ENCODE measurements at places on chromosomes 4 and X.

- no peak for DNase-seq
These were observed 119.0 kb downstream of the TET2 start for GRCh38 chr4:105265689-105266088.

GRCh38 chr4:102501447-102501696, 213 bp downstream of the NFKB1 start:
- no peak for DNase-seq

DNA sequence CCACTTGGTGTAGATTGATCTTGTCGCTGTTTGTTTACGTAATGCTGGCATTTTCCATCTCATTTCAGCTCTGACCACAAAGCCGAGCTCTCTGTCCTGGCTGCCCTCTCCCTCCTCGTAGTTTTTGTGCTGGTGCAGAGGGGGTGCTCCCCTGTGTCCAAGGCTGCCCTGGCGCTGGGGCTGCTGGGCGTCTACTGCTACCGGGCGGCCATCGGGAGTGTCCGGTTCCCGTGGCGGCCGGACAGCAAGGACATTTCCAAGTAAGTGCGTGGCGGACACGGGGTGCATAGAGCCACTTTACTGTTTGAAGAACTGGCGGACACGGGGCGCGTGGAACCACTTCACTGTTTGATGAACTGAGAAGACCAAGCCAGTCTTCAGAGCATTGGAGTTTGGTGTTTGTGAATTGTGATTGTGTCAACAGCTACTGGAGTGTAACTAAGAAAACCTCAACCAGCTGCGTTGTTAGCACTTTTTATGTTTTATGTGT, 28.0 kb downstream of the PIGG start:
- no peak for DNase-seq

GRCh38 chrX:68121371-68121770, 311.9 kb downstream of the OPHN1 start:
- no peak for DNase-seq

DNA sequence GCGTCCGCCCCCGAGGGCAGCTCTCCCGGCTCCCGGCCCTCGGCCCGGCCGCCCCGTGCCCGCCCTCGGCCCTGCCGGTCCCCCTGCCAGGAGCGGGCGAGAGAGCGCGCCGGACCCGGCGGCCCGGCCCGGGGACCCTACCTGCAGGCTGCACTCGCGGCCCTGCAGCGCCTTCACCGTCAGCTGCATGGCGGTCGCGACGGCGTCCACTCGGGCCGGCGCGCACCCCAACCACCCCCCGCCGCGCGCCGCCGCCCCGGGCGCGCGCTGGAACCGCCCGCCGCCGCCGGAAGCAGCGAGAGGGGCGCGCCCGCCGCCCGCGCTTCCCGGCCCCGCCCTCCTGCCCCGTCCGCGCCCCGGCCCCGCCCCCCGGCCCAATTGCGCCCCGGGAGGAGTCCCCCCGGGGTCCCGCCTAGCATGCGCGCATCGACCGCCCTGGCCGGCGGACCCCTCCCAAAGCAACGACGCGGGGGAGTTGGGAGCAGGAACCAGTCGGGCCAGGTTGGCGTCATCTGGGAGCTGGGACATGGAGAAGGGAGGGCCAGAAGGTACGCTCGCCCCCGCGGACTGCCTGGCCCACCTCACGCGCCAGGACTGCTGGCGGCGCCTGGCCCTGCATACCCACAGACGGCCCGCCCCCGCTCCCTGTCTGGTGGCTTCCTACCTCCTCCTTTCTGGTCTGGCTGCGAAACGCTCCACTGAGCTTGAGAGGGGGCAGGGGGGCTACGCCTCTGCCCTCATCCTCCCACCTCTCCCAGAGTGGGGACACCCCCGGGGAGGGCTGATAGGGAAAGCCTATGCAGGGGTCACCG, at the start of gene UBL4A:
Gene UBL4A, minus strand, starts transcription at position 220 of the 812 bp plus-strand sequence. Its CDS starts 31 bp downstream, at position 189.
- peak; percentile 65 for DNase-seq

DNA sequence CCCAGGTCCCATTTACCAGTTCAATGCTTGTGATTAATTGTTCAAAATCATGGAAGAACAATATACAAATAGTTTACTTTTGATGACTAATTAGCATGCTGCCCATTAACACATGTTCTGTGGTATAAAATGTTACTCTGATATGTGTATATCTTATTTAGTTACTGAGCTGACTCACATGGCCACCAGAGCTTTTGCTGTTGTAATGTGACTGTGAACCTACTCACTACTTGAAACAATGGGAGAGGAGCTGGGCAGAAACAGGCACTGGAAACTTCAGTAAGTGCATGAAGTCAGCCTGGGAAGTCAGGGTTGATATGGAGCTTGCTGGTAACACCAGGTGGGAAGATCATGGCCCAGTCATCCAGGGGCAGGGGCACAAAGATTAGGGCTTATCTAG, 72.7 kb upstream of the MAD2L1 start:
- no peak for DNase-seq

GRCh38 chr4:15996773-15997172, 33.8 kb upstream of the FGFBP2 start:
- no peak for DNase-seq

- peak; percentile 45 for DNase-seq
These were observed 75.1 kb downstream of the MXRA5 start for GRCh38 chrX:3271183-3271833.

GRCh38 chr4:107577743-107578142, 142.3 kb downstream of the PAPSS1 start:
- DNase-seq, result no peak

DNA sequence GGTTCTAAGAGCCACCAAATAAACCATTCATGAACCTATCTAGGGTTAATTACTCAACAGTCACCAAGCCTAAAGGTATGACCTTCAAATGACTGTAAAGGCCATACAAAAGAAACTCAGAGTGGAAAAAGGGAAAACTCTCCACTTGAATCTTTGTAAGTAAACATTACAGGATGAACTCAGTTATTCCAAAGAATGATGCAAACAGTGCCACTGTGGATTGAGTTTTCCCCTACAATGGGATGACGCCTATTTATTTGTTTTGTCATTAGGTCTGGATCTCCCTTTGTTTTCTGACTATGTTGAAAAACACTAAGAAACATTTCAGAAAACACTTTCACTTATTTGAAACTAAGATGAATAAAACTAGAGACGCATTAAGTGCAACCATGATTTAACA, 12.7 kb downstream of the NUDT6 start:
- no peak for DNase-seq
